ENCODE measurements at places on chromosomes 4 and X.

DNA sequence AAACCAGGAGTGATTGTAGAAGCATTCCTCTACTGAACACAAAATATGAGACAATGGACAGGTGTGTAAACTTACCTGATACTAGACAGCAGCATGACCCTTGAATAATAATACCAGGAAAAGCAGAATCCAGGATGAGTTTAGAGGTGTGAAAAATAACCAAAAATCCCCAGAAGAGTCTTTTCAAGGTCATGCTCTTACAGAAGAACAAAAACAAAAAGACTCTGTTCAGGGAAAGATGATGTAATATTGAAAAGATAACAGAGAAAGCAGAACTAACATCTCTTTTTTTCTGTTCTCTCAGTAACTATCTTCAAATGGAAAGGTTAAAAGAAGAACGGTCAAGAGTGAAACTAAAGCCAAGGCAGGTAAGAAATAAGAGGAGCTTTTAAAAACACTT lies 14.0 kb upstream of the ARHGAP10 start:
- DNase-seq = no peak

GRCh38 chr4:146095860-146096259 lies 79.7 kb upstream of the LSM6 start:
- no peak for DNase-seq

DNA sequence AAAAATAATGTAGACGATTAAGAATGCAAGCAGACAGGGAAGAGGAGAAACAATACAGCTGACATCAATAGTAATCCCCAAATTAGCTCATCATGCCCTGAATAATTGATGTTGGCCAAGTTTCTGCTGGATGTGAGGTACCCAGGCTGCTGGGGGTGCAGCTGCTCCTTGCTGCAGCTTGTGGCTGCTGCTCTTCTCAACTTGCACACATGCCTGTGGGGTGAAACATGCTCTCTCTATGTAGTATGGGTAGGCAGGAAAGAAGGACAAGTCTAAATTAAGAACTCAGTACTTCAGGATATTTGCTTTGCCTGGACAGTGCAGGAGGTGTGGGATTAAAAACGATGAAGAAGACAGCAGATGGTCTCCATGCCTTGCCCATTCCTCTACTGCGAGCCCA lies 16.7 kb downstream of the EDA2R start:
- DNase-seq = no peak

DNA sequence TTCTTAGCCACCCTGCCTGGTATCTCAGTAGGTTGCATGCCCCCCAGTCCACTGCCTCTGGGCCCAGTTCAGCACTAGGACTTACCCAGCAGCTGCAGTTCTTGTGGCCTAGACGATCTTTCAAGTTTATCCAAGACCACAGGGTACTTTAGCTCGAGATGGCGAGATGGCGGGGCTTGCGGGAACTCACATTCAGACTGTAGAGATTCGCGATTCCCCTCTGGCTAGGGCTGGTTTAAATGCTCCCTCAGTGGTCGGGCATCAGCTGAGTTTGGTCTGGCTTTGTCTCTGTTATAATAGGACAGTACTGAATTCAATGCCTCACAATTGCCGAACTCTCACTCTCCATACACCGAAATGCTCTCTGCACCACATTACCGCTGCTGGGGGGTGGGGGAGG lies 18.4 kb upstream of the RFC1 start:
- DNase-seq = no peak

All from stimulated activated CD4-positive, alpha-beta T cell treated with anti-CD3 and anti-CD28 coated beads, TNF-alpha, amount 100 ng/mL, for 1 hour (primary cell).